ENCODE measurements at places on chromosomes 7 and 10. TPM values are rescaled to one million over a fixed set of nuclear protein-coding genes. Genes with fewer than 3 reads are reported as not detected.
A peak's percentile ranks its signal among the peaks of the same experiment; 100 is the strongest.

ETV1 gene
- total RNA-seq = not detected

NYAP1 gene
- 1.0 TPM for total RNA-seq

RAB19 gene
- 5.0 TPM for total RNA-seq

ITIH5 gene
- 0.21 TPM for total RNA-seq

TMEM176B gene
- not detected for total RNA-seq

TUBAL3 gene
- not detected for total RNA-seq

MKX gene
- not detected for total RNA-seq

ZNF33B gene
- total RNA-seq = 11.4 TPM

PTF1A gene
- total RNA-seq = not detected

GRCh38 chr10:13306103-13306502 lies 6.2 kb upstream of the PHYH start:
- DNase-seq = no peak

GRCh38 chr10:88332503-88333247 lies 250.4 kb downstream of the RNLS start:
- no peak for DNase-seq

GRCh38 chr7:73971322-73971703 lies 56.7 kb upstream of the ELN start:
- DNase-seq = no peak

DNA sequence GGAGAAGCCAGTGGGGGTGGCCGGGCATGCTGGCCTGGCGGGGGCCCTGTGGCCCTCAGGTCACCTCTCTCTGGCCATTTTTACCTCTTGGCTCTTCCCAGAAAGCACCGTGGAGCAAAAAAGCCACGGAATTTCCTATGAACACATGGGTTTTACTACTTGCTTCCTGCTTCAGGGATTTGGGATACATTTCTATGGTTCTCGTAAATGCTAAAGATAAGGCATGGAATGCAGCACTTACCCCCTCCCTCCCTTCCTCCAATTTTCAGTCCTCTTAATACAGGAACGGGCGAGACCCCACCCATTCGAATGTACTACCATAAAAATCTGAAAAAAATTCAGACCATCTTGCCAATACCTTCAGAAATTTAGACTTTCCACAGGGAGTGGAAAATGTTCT lies 279.7 kb downstream of the ARHGAP12 start:
- DNase-seq = no peak

DNA sequence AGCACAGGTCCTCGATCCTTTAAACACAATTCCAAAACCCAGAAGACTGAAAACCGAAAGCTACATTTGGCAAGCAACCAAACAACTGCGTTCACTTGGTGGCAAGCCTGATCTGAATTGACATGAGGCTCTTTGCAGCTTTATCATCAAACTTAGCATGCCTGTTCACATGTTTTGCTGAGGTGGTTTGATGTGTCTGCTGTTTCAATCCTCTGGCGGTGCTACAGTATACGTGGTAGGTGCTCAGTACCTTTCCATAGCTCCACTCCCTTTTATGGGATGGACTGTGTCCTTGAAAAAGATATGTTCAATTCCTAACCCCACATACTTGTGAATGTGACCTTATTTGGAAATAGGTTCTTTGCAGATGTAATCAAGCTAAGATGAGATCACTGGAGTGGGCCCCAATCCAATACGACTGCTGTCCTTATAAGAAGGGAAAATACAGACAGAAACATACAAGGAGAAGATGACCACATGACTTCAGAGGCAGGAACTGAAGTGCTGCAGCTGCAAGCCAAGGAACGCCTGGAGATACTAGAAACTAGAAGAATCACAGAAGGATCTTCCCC lies 33.4 kb downstream of the CCDC6 start:
- no peak for DNase-seq

DNA sequence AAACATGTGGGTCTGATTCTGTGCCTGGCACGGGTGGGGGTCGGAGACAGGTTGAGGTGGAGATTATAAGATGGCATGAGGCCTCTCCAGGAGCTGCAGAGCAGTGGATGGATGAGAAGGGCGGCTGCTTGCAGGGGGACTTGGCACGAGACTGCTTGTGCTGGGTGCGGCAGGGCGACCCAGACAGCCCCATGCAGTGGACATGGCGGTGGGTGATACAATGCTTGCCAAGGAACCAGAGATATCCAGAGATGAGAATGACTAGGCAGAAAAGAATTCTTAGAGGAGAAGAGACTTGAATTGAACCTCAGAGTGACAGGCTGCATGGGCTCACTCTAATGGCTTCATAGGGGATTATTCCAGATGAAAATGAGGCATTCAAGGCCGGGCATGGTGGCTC lies 145.4 kb downstream of the NEURL1 start:
- DNase-seq = no peak

GRCh38 chr7:133771788-133772419 lies 355.2 kb upstream of the LRGUK start:
- no peak for DNase-seq

DNA sequence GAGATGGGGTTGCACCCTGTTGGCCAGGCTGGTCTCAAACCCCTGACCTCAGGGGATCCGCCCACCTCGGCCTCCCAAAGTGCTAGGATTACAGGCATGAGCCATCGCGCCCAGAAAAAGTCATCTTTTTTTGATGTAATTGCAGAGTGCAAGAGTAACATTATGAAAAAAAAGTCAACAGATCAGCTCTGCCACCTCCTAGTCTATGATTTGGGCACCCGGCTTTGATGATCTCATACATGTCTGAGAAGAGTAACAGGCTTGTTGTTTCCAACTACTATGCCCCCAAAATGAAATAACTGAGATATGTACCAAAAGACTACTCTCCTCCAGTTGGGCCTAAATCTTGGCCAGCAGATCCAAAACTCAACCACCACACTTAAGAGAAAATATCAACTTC lies 40.8 kb downstream of the VOPP1 start:
- no peak for DNase-seq

- no peak for DNase-seq
These were observed 2.1 kb downstream of the NFE2L3 start for GRCh38 chr7:26153823-26154783.

GRCh38 chr7:140873434-140873833 lies 51.3 kb downstream of the BRAF start:
- DNase-seq = no peak

DNA sequence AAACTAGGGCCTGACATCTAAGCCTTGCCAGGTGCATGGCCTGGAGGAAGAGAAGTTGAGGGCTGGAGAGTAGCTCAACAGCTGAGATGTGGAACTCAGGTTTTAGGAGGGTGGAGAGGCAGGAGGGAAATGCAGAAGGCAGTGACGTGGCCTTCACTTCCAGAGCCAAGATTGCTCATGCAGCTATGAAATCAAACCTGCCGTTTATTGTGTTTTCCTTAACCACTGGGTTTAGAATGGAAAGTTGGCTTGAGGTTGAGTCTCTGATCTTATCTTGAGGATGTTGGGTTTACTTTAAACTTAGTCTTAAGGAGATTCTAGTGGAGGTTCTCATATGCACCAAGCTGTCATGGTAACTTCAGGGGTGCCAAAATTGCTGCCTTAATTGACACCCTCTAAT lies 178.6 kb downstream of the SORCS3 start:
- DNase-seq = no peak

GRCh38 chr7:87231711-87232110 lies 12.2 kb upstream of the TMEM243 start:
- no peak for DNase-seq

DNA sequence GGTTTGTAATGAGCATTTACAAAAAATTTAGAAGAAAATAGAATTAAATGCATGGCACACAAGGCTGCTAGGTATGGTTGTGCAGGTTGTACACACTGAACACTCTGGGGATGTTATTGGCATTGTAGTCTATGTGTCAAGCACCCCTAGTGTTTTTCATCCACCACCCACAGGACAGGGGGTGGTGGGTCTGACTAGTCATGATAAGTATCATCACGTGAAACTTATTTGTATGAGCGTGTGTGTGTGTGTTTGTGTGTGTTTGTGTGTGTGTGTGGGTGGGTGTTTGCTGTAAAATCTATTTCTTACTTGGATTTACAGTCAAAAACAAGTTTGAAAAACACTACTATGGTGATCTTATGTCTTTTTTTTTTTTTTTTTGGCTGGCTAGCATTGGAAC lies 66.5 kb downstream of the MAP3K8 start:
- no peak for DNase-seq

DNA sequence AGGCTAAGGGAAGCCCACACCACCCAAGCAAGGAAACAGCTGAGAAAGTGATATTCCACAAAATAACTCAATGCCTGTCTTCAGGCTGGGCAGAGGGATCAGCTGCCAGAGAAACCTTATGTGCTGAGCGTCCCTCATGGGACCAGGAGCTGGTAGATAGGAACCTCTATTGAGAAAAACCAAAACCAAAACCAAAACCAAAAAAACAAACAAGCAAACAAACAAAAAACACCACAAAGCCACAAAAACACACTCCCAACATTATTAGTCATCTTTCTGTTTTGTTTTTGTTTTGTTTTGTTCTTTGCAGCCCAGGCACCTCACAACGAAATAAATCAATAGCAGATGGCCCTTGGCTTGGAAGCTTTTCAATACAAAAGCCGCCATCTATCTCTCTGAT lies 760.8 kb upstream of the CELF2 start:
- DNase-seq = no peak

DNA sequence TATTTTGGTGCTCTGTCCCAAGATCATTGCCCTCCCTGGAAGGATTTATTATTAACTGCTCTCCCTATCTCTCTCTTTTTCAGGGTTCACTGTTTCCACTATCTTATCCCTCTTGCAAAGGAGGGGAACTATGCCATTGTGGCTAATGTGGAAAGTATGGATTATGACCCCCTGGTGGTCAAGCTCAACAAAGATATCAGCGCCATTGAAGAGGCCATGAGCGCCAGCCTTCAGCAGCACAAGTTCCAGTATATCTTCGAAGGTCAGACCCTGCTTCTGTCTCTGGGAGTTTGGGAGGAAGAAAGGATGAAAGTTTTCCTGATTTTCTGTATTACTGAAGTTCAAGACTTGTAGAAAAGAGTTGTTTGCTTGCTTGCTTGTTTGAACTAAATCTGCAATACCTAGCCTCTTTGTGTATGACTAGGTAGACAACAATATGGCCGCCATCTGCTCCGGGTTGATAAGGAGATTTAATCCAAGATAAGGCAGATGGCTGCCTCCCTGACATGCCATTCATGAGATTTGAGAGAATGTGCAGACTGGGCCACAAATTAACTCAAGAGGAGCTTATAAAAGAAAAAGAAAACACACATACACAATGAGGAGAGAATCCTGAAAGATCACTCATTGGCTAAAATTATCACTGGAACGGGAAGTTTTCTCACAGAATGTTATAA lies 122.2 kb upstream of the LRGUK start:
- no peak for DNase-seq

GRCh38 chr7:37377231-37377630 lies 71.4 kb downstream of the ELMO1 start:
- DNase-seq = peak; percentile 65

DNA sequence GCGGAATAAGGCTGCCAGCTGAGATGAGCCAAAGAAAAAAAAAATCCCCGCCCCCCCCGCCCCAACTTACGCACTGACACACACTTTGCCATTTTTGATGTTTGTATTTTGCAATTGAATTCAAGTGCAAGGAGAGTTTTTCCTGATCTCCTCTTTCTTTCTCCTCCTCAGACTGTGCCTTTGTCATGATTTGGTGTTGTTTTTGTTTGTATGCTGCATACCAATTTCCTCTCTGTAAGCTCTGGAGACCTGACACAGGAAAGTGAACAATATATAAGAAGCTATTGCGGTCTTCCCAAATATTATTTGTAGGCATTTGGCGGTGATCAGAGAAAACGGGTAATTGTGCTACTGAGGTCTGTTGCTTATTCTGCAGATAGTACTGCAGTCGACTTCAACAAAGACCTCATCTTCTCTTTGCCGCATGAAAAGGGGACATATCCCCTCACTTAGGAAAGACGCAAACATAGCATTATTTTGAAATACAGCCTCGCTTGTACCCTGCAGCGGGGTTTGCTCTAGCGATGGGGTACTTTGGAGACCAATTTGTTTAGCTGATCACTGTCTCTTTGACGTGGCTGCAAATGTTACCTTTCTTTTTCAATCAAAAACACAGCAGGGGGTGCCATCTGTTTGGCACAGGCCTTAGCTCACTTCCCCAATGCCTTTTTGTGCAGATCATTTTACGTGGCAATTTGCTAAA lies 206.6 kb downstream of the SKAP2 start:
- no peak for DNase-seq

DNA sequence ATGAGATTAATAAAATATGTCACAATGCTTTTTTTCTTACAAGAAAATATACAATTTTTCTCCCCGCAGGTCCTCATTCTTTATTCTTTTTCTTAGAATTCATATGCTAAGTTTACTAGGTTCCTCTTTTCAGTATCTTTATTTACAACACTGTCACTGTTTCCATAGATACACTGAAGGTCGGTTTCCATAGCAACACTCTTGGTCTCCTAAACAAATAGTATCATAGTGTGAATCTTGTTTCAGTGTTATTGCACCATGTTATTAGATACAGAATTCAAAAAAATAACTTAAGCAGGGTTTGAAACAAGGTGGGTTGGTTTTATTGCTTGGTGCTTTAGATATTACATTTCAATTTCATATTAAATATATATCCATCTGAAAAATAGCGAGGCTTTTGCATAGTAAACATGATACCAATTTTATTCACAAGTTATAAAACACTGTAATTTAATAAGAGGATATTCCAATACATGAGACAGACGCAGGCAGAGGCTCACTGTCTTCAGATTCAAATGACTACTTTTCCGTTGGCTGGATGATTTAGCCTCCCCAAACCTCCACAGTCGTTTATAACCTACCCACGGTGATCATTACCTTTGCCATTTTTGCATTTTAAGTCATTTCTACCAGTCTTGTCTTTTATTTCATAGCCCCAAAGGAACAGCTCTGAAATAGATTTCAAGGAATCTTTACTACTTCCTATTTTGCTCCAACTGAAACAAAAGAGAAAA lies 88.9 kb upstream of the KLF6 start:
- DNase-seq = no peak

GRCh38 chr7:8217200-8218068 lies 44.5 kb downstream of the ICA1 start:
- no peak for DNase-seq

- DNase-seq = no peak
These were observed 33.1 kb downstream of the DENND11 start for GRCh38 chr7:141668853-141669252.

GRCh38 chr10:133277993-133278576 lies 1.4 kb upstream of the ADAM8 start:
- DNase-seq = no peak

GRCh38 chr10:122487174-122487765 lies 25.9 kb downstream of the HTRA1 start:
- no peak for DNase-seq
